ENCODE measurements at places on chromosomes 2 and 18. TPM values are rescaled to one million over a fixed set of nuclear protein-coding genes. Genes with fewer than 3 reads are reported as not detected.

- no peak for DNase-seq
Measured at GRCh38 chr2:173555833-173556232, 201.2 kb downstream of the CDCA7 start.

- DNase-seq: no peak
Measured at GRCh38 chr2:74222300-74222650, 23.9 kb downstream of the MTHFD2 start.

Gene CXCR1
- not detected for total RNA-seq

DNA sequence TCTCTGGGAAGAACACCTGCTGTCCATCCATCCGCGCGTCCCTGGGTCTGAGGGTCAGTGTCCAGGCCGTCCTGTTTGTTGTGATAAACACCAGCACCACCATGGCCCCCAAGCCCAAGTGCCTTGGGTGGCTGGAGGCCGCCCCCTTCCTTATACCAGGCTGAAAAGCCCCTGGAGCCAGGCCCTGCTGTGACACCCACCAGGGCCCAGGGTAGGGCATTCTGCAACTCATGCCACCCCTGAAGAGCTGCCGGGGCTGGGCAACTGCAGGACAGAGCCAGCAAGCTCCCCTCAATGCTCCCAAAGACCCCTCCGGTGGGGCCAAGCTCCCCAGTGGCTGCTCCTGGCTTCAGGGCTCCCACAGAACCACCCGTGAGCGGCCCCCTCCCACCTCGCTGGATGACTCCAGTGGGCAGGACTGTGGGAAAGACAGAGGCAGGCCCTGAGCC, 31.9 kb upstream of the SNED1 start:
- no peak for DNase-seq

DNA sequence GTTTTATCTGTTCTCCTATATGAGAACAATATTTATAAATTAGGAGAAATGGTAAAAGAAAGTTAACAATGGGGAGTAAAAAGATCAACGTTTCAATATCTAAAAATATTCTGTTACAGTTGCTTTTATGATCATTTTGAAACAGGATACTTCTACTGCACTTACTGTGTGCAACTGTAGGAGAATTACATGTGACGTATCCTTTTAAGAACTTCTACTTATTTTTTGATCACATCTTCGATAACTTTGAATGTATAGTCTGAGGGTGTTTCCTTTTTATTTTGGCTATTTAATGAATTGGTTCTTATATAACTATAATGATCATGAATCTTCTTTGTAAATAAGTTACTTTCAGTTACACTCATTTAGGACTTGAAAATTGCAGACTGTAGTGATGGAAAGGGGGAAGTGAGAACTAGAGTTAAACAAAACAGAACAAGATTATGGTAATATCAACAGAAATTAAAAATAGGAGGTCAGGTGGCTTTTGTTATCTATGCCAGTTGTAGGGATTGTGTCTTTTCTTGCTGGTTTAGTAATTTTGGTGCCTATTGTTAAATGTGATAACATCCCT, 109.9 kb downstream of the MSTN start:
- DNase-seq: no peak

Gene CAPN14
- total RNA-seq: not detected

GRCh38 chr2:128617661-128618060, 299.0 kb upstream of the HS6ST1 start:
- no peak for DNase-seq

GRCh38 chr2:223994562-223995162, 37.4 kb downstream of the MRPL44 start:
- no peak for DNase-seq

DNA sequence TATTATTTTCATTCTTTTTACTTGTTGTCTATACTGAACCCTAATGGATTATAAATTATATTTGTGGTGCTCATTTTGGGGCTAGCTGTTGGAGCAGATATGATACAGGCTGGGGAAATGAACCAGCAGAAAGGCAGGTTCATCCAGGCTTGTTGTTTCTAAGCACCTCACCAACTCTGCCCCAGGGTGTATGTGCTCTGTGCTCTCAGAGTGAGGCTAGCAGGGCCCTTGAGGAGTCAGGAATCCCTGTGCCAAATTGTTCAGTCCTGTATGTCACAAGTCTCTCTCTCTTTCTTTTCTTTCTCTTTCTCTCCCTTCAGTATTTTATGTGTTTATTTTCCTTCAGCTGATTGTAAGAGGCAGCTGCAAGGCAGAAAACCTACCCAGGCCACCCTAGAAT, 181.1 kb upstream of the DPP10 start:
- no peak for DNase-seq

Gene COLEC12
- total RNA-seq: 0.88 TPM

DNA sequence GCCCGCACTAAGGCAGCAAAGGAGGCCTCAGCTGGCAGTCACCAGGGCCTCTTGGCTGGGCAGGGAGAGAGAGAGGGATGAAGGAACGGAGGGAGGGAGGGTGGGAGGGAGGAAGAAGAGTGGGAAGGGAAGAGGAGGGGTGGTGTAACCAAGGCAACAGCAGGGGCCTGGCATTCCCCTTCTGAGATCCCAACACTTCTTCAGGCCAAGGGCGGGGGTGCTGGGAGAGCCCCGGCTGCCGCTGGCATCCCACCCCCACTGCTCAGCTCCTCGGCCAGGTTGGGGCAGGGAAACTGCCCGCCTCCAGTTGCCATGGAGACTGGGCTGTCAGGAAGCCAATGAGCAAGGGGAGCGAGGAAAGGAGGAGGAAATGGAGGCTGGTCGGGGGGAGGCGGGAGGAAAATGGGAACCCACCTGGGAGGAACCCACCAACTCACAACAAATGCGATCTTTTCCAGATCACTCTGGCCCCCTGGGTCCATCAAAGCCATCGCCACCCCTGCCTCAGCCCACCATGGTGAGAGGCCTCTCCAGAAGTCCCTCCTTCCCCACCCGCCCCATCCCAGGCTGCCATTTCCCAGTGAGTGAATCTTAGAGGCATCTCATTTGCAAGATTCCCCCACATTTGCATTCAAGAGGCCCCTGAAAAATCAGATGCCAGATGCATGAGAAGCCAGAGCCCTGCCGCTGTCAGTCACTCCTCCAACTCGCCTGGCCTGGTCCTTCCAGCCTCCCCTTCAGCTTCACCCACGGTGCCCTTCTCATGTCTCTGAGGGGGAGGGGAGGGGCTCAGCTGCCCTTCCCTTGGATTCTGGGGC, 12.4 kb downstream of the SH2D6 start:
- DNase-seq: no peak

GRCh38 chr2:74201596-74201995, 3.2 kb downstream of the MTHFD2 start:
- no peak for DNase-seq

Gene GLI2
- 0.18 TPM for total RNA-seq

Gene KIAA2012
- total RNA-seq: not detected

DNA sequence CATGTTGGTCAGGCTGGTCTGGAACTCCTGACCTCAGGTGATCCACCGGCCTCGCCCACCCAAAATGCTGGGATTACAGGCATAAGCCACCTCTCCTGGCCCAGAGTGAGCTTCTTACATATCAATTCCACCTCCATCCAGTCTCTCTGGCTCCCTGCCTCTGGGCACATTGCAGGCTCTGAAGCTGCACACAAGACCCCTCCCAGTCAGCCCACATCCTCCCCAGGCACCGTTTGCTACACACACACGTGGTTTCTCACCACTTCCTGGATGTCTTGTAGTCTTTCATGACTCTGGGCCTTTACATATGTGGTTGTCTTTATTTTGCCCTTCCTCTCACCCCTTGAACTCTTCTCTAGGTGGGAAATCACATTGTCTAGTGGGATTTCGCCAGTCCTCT, 64.0 kb upstream of the CABLES1 start:
- DNase-seq: no peak

- no peak for DNase-seq
Measured at GRCh38 chr2:105417857-105418436, 19.1 kb upstream of the FHL2 start.

GRCh38 chr2:212549463-212549862, 10.9 kb upstream of the ERBB4 start:
- DNase-seq: no peak

- DNase-seq: no peak
Measured at GRCh38 chr2:129061069-129061768, 742.6 kb upstream of the HS6ST1 start.

Measured in Peyer's patch (tissue), 4 donors.